Hepatocyte (in vitro differentiated cells): ENCODE measurements at places on chromosomes 7 and 10. TPM values are rescaled to one million over a fixed set of nuclear protein-coding genes. Genes with fewer than 3 reads are reported as not detected.
A peak's percentile ranks its signal among the peaks of the same experiment; 100 is the strongest.

The CNPY4 gene
- total RNA-seq: 19.5 and 28.1 TPM in 2 replicates

DNA sequence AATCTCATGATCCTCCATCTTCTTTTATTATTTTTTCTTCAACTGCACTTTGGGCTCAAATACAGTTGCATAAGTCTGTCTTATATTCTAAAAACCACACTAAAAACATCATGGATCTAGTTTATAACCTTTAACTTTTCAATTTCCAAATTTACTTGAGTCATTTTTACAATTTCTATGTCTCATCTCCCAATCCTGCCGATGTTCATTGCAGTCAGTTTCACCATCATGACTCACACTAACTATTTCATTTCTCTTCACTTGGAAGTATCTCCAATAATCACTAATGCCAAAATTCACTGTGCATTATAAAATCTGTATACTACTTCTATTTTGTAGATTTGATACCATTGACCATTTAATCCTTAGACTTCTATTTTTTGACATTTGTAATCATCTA, 806.9 kb upstream of the SORCS1 start:
- no peaks in the 10 kb centered on the region for H3K4me1 ChIP-seq
- DNase-seq: no peak

DNA sequence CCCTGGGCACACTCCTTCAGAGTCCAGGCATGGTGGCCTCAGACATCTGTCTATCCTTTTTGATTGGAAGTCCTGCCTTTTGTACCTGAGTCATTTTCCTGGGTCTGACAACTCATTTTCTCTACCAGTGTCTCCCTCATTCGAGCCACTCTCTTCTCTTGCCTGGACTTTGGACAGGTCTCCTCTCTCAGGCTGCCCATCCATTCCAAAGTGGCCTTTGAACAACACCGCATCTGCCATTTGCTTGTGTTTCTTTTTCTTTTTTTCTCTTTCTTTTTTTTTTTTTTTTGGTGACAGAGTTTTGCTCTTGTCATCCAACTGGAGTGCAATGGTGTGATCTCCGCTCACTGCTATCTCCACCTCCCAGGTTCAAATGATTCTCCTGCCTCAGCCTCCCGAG, 142.1 kb upstream of the COBL start:
- H3K4me1 ChIP-seq: no peaks in the 10 kb centered on the region
- H3K27me3 ChIP-seq: no peaks in the 10 kb centered on the region
- no peak overlapping the region for H3K4me3 ChIP-seq
- no peak overlapping the region for H3K27ac ChIP-seq
- no peaks in the 10 kb centered on the region for H3K36me3 ChIP-seq

- peaks cover 7% of the 10 kb centered on the region for H3K27me3 ChIP-seq
- no peaks in the 10 kb centered on the region for H3K4me1 ChIP-seq
- no peak overlapping the region for H3K4me3 ChIP-seq
- no peak for DNase-seq
- H3K36me3 ChIP-seq: no peaks in the 10 kb centered on the region
These were observed 394.5 kb downstream of the TYW1 start for GRCh38 chr7:67391168-67391567.

DNA sequence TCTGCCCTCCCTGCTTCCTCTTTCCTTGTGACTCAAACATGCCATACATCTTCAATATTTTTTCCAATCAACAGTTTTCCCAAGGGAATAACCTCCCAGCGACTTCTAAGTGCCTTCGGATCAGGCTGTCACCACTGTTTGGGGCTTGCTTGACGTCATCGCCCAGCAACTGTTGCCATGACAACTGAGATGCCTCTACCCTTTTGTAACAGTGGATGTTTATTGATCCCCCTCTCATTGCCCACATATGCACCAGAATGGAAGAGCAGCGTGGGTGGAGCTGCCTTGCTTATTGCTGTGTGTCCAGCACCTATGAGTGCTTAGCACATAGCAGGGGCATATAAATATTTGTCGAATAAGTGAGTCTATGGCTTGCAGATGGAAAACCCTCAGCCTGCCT, 14.4 kb downstream of the FFAR4 start:
- no peak overlapping the region for H3K27ac ChIP-seq
- no peaks in the 10 kb centered on the region for H3K27me3 ChIP-seq
- peak; percentile 37 for DNase-seq

DNA sequence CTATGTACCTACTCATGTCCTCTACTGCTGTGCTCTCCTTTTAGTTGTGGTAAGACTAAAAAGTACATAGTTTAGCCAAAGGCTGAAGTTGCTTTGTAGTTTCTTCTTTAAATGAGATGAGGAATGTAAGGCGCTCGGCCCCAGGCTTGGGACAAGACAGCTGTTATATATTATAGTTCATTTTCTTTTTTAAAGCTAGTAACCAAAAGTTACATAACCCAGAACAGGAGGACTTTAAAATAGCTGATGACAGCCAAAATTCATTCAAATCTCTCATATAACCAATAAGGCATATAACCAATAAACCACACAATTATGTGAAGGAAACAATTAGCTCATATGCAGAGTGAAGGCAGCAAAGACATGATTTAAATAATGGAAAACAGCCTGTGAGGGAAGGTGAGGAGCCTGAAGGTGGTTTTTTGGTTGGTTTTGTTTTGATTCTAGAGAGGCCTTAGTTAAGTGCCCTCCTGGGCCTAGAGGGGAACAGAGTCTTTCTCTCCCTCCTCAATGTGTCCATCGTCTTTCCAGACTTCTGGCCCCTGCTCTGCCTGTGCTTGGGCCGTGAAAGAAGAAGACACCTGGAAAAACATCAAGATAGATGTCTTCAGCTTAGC, 35.8 kb downstream of the SLC26A4 start:
- H3K27ac ChIP-seq: no peak overlapping the region
- H3K36me3 ChIP-seq: no peaks in the 10 kb centered on the region
- no peak overlapping the region for H3K4me3 ChIP-seq
- peaks cover 35% of the 10 kb centered on the region for H3K27me3 ChIP-seq
- no peaks in the 10 kb centered on the region for H3K4me1 ChIP-seq

GRCh38 chr10:67386260-67386659, 309.7 kb downstream of the CTNNA3 start:
- no peaks in the 10 kb centered on the region for H3K4me1 ChIP-seq
- H3K36me3 ChIP-seq: no peaks in the 10 kb centered on the region
